ENCODE measurements at places on chromosomes 16 and 17.

DNA sequence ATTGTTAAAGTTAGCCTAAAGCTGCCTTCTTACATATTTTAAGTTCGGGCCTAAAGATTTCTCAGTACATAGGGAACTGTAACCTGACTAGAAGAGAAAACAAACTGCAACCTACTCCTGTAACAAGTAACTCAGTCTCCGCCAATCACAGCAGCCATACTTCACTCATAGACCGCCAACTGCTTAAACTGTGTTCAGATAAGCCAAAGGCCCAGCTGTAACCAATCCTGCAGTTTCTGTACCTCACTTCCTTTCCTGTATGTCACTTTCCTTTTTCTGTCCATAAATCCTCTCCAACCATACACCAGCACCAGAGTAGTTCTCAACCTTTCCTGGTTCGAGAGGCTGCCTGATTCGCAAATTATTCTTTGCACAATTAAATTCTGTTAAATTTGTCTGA, 41.5 kb downstream of the GLG1 start:
- DNase-seq, result no peak

GRCh38 chr16:89422527-89422904, 67.8 kb downstream of the ANKRD11 start:
- DNase-seq, result no peak

DNA sequence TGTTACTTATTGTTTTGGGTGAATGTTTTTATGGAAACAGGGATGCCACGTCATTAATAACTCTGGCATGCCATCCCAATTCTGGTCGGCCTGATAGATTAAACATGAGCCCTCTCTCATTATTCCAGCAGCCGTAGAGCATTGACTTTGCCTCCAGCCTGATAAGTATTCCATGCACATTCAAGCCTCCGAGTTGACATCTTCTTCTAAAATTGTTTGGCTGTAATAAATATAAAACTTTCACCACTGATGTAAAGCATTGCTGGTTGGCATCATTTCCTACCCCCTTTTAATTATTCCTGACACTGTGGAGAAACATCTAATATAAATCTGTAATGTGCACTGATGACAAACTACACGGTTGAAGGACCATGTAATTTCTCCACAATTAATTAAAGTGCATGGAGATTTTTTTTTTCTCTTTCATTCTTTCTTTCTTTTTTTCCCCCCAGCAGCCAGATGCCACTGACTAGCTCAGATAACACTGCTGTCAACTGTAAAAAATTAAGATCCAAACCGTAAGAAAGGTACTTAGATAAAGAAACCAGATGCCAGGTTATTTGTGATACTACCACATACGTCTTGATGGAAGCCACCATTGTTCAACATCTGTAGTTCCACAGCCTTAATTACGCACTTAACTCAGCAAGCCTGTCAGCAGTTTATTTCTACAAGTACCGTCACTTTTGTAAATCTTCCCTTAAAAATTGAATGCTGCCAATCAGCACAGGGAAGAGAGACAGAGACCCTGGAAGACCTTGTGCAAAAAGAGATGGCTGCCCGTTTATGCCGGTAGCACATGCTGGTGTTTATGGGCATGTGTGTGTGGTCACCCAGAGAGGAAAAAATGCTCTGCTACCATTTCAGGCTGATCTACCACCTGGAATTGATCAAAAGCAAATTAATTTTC, 237.7 kb downstream of the IRX3 start:
- DNase-seq, result no peak

DNA sequence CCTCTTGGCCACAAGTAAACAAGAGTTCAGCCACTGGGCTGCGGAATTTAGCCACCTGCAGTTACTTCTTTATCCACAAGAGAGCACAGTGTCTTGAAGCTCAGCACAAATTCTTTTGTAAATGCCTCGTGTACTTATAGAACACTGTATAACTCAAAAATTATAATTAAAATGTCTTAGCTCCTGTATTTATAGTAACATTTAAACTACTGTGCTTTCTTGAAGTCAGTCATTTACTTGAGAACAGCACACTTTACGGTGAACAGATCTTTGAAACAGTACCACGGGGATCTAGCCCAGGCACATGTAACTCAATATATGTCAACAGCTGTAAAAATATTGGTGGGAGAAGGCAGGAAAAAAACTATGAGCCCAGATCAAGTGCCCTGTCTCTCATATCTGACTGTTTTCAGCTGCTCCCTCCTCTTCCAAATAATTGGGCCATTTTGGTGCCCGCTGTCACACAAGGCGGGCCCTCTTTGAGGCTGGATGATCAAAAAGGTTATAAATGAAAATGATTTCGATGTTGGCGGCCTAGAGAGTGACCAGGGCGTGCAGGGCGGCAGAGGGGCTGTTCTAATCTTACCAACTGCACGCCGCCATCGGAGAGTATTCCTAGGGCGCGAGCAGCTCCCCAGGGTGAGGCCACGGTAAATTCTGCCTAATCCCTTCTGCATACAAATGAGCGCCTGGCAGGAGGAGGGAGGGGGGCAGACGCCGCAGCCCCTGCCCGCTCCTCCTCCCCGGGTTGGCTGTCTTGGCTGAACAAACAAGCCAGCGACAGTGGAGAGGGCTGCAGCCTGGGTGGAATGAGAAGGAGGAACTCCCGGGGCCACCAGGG, 183.2 kb downstream of the C16orf78 start:
- DNase-seq, result no peak

DNA sequence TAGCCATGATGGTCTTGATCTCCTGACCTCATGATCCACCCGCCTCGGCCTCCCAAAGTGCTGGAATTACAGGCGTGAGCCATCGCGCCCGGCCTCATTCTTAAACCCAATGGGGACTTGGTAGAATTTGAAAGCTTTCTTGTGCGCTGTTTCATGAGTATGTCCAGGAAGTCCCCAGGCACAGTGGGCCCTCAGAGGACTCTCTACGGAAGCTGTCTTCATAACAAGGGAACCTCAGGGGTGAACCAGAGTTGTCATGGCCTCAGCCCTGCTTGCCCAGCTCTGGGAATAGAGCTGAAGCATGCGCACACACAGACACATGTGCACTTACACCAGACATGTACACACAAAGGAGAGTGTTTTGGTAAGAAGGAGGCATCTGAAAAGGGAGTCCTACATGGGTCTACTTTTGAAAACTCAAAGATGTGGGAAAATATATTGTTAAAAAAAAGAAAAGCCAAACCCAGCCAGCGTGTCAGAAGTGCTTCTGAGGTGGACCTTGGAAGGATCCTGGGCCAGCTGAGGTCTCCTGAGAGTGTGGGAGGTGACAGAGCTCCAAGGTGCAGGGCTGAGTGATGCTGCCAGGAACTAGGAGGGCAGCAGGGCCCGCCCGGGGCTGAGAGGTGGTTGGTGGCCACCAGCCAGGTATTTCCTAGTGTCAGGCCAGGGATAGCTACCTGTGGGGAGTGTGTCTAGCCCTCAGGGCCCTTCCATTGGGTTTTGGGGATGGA, 54.6 kb downstream of the EPN2 start:
- DNase-seq, result no peak

- no peak for DNase-seq
These were observed 79.7 kb upstream of the BRD7 start for GRCh38 chr16:50448522-50448921.

DNA sequence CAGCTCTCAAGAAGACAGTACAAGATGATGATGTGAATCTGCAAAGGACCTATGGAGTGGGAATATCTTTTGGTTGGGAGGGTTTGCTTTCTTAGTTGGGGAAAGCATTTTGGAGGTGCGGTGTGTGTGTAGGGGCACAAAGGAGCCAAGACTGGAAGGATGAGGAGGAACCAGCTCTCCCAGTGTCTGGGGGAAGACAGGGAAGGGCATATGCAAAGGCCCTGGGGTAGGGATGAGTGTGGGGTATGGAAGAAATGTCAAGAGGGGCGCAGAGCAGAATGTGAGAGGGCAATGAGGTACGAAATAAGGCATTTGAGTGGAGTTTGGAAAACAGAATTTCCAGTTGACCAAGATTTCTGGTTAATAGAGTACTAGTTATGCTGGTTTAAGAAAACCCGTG, 187.4 kb downstream of the SNX29 start:
- no peak for DNase-seq

- no peak for DNase-seq
These were observed 1.8 kb upstream of the RBFOX3 start for GRCh38 chr17:79612468-79613194.

- no peak for DNase-seq
These were observed 139.1 kb downstream of the CCT6B start for GRCh38 chr17:34822007-34822739.

DNA sequence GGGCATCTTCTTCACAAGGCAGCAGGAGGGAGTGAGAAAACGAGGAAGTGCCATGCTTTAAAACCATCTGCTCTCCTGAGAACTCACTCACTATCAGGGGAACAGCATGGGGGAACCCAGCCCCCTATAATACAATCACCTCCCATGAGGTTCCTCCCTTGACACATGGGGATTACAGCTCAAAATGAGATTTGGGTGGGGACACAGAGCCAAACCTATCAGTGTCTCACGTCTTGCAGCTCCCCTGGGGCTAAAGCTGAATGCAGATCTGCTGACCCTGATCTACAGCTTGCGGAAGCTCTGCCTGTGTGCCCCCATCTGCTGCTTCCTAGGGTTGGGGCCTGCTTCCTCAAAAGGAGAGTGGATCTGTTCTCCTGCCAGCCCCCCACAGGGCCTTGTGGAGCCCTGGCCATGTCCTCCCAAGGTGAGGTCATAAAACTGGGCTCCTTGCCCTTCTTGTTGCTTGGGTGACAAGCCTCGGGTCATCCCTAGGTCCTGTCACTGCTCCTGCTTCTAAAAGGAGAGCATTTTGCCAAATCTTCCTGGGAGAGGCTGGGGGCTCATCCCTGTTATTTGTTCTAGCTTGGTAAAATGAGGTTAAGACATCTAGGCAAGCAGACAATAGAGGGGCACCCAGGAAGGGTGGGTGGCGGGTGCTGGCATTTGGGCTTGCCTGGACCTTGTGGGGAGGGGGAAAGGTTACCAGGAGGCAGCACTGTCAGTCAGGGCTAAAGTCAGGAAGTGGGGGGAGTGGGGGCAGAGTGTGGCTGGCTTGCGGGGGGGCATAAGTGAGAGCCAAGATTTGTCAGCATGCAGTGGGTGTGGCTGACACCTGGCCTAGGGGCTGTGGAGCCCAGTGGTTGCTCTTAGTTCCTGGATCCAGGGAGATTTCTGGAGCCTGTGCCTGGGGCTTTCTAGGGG, 16.0 kb downstream of the KRT33A start:
- DNase-seq, result no peak

- DNase-seq, result no peak
These were observed 8.9 kb downstream of the GP2 start for GRCh38 chr16:20318437-20318836.

- no peak for DNase-seq
These were observed 410.0 kb upstream of the HSBP1 start for GRCh38 chr16:83397601-83398291.

DNA sequence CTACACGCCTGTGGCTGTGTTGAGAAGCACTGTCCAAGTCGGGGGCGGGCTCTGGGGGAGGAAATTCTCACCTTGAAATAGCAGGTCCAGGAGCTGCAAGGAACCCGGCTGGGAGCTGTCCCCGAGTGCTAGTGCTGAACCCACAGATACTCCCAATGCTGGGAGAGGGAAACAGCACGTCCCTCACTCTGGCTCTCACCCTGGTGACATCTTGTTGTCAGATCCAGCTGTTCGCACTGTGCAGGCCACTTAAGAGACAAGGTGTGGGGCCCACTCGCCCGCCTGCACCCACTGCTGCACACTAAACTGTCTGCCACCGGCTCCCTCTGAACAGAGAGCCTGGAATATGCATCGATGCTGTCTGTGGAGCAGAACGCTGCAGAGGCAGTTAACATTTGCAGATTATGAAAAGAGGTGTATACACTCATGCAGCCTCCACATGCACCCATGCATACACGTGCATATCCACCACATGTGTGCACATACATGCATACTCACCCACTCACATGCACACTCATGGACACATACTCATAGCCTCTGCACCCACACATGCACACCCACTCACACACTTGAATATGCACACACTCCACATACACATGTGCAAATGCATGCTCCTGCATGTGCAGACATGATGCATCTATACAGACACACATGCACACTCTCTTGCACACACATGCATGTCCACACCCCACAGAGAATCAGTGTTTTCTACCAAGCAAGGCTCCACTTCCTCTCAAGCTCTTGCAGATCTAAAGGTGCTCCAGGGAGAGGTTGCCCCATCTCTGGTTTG, 42.0 kb downstream of the MGAT5B start:
- no peak for DNase-seq

DNA sequence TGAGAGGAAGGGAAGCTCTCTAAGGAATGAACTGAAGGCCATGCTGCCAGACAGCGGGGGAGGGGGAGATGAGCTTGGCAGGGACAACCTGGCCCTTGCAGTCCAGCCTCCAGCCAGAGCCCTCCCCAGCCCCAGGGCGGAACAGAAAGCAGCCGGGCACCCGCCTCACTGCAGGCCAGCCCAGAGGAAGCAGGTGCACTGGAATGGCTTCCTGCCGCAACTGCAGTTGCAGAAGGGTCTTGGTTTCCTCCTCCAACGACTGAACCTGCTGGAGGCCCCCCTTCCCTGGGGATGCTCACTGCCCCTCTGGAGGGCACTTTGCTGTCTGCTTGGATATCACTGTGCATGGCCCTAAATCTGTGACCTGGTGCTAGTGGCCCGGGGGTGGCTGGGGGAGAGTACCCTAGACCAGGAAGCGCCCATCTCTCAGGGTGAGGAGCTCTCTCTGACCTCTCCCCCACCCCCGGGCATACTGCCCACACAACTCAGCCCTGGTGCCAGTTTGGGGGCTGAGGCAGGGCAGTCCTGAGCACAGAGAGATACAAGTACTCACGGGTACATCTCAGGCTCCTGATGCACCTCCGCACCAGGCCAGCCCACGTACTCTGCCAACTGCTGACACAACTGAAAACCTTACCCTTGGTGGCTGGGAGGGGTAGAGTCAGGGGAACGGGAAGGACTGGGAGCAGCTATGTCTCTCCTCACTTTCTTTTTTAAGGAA, 41.1 kb downstream of the MYO18A start:
- DNase-seq, result no peak

- no peak for DNase-seq
These were observed 293.3 kb upstream of the TBX2 start for GRCh38 chr17:61106354-61106753.

DNA sequence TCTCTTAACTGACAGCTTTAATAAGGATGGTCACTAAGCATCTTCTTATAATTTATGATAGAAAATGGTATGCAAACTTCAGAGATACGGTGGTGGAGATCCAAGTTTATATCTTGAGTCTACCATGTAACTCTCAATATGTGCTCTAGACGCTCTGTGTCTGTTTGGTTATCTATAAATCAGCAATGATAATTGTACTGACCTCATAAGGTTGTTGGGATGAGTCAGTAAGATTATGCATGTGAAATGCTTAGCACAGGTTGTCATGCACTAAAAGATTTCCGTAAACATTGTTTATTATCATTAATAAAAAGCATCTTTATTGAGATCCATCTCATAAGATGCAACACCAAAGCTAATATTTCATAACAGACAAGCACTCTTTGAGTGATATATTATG, 1094.9 kb upstream of the EEF2KMT start:
- DNase-seq, result no peak
